ENCODE measurements at places on chromosomes 12 and 14.

DNA sequence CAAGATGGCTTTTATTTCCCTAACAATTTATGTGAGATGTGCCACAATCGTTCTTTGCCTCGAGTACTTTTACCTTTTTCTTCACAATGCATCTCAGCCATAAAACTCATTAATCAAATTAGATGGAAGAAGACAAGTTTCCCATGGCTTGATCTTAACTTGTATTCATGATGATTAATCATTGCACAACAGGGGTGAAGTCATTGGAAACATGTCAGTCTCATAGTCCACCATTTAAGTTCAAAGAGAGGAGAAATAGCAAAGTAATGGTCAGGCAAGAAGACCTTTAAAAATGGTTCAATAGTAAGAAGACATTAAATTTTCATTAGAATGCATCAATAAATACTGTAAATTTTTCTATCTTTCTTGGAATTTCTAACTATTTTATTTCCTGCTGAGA lies 136.3 kb downstream of the FOXG1 start:
- DNase-seq: no peak

- DNase-seq: peak; percentile 11
Measured at GRCh38 chr12:120110550-120111501, 5.7 kb downstream of the RAB35 start.

- no peak for DNase-seq
Measured at GRCh38 chr14:98234208-98234607, 1037.8 kb downstream of the BCL11B start.

DNA sequence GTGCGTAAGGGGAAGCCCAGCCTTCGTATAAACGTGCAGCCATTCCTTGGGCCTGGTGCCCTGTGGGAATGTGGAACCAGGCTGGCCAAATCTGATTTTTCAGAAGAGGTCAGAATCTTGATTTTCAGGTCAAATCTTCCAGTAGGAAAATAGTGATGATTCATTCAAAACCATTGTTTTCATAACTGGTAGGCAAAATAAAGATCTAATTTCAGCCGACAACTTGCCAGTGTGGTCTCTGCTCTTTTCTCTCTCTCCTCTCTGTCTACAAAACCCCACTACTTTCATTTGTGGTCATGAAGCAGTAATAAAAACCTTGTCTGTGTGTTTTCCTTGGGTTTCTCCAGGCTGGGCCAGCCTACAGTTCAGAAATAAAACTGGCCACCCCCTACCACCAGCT lies 135.1 kb downstream of the RBM19 start:
- no peak for DNase-seq

- no peak for DNase-seq
Measured at GRCh38 chr12:77679686-77680085, 151.0 kb upstream of the NAV3 start.

Measured in stimulated activated CD8-positive, alpha-beta memory T cell treated with anti-CD3 and anti-CD28 coated beads, Interleukin-4, amount 100 ng/mL, for 1 hour (primary cell).